Amygdala (tissue), 56 donors: ENCODE measurements at places on chromosomes 7 and 10.

GRCh38 chr7:24956021-24956420 lies 24.0 kb downstream of the OSBPL3 start:
- DNase-seq = no peak

DNA sequence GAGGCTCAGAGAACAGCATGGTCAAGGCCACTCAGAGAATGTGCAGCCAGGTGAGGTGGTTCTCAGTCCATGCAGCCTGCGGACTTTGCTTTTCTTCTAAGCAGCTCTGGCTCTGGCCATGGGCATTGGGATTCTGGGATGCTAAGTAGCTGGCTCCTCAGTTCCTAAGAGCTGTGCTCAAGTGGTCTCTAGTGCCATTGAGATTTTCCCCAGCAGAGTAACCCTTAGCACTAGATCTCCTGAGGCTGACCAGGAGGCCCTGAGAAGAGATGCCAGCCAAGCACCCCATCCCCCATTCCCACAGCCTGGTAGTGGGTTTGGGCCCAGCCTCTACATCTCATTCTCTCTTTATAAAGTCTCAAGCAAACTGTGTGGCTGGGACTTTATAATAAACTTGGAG lies 77.1 kb downstream of the KCNMA1 start:
- DNase-seq = no peak

DNA sequence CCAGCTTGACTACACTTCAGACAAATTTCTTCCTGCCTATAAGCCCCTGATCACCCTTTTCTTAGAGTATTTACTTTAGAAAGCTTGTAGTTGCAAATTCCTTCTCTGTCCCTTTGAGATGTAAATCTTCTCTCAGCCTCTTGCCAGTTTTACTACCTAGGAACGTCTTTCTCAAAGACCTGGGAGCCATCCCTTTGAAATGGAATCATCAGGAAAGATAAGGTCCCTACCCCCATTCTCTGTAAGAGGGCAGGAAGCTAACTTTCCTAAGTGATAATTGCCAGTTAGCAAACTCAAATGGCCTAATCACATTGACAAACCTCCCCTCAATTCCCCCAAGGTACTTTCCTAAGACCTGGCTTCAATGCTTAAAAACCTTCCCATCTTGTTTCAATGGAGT lies 304.5 kb downstream of the MDFIC start:
- DNase-seq = no peak

GRCh38 chr10:24382596-24382978 lies 173.6 kb downstream of the KIAA1217 start:
- no peak for DNase-seq

- DNase-seq = no peak
These were observed 38.2 kb downstream of the CTNNA3 start for GRCh38 chr10:67657775-67658174.

DNA sequence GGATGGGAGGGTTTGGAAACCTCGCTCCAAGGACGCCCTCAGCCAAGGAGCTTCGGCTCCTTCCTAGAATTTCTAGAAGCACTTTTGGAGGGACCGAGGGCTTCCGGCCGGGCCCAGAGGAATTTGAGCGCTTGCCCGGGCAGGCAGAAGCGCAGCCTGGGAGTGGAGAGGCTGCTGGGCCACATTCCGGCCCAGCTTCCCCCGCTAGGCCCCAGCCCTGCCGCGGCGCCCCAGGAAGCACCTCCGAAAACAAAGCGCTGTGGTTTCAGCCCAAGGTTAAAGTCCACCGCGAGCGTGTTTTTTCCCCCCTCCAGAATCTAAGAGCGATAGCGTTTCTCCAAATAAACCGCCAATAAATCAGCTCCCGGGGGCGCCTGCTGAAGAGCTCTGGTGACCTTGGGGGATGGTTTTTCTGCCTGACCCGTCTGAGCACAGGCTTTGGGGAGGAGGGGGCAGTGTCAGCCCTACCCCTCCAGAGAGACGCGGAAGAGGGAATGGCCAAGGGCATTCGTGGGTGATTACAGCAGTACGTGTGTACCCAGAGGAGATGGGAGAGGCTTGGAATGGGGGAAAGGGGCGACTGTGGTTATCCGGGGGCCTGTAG lies 5.7 kb upstream of the TNRC18 start:
- DNase-seq = peak; percentile 59

- no peak for DNase-seq
These were observed 120.0 kb downstream of the PDE1C start for GRCh38 chr7:31950091-31950755.

- no peak for DNase-seq
These were observed 12.7 kb upstream of the GSAP start for GRCh38 chr7:77428777-77429231.

- no peak for DNase-seq
These were observed 10.8 kb upstream of the INTS1 start for GRCh38 chr7:1514995-1515401.

DNA sequence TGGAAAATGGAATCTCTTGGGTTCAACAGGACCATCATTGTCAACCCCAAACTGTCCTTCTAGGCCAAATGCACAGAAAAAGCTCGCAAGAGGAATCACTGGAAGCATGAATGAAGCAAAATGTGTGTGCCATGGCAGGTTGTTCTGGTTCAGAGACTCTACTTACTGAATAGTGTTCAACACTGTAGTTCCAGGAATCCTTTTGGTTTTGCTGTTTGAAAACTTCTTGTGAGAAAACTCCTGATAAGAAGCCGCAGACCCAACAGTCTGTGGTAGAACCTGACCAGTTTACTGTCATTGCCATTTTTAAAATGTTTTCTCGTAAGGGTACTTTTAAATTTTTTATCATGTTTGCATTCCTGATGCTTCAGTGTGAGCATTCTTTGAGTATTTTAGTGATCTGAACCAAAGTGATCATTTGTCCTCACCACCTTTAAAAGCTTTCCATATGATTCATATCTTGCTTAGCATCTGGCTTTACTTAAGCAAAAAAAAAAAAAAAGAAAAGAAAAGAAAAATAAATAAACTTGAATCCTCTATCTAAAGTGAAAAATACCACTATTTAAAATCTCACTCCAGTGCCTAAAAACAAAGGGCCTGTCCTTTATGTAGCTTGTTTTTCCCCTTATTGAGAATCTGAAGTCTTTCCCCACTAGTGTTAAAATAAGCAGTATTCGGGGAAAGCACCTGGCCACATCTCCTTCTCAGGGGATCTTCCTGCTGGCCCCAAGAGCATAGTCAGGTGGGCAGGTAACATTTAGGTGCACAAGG lies 92.4 kb downstream of the WNT2 start:
- no peak for DNase-seq

GRCh38 chr10:120012566-120012965 lies 120.0 kb downstream of the SEC23IP start:
- DNase-seq = no peak
